Activated T-cell treated with anti-CD3 and anti-CD28 coated beads, Interleukin-2, amount 50 U/mL, for 1 hour (primary cell): ENCODE measurements at places on chromosomes 5 and 9.

GRCh38 chr5:102713682-102714231, 41.3 kb upstream of the PAM start:
- DNase-seq, result no peak

DNA sequence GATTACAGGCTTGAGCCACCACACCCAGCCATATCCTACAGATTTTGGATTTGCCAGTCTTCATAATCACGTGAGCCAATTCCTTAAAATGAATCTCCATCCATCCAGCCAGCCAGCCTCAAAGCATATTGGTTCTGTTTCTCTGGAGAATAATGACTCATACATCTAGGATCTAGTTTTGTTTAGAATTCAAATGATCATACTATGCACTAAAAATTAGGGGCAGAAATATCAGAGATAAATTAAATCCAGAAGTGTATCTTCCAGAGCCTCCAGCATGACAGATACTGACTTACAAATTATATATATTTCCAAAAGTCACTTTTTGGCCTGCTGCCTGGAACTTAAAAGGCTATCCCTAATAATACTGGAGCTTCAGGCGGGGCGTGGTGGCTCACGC, 119.1 kb upstream of the NR5A1 start:
- no peak for DNase-seq

DNA sequence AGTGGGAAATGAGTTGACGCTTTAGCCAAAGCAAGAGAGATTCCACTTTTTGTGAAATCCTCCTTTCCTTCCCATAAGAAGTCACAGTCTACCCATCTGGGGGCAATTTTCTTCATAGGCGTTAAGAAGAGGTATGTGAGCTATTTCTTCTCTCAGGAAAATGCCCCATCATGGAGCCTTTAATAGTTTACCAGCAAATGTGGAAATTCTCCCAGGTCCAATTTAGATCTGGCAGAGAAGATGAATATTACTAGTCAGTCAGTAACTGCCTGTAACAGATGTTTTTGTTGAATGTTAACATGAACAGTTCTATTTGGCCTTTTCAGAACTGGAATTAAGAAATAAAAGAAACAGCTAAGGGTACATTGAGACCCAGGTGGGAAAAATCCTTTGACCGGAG, 156.4 kb upstream of the RFX3 start:
- DNase-seq, result no peak

- no peak for DNase-seq
These were observed 483.3 kb downstream of the CTNND2 start for GRCh38 chr5:11420969-11421368.

DNA sequence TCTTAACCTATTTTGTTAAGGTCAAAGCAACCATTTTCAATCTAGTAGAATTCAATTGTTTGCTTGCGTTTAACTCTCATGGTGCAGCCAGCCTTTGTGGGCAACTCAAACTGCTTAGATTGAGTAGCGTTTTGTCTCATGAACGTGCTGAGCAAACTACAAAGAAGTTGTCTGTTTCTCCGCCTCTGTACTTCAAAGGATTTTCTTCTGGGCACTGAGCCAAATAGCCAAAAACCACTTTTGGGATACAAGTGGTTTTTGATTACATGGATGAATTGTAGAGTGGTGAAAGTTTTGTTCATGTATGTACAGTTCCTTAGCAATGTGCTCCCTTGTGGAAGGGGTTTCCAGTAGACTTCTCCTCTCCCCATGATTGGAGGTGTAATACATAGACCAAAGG, 122.9 kb downstream of the CFAP90 start:
- no peak for DNase-seq

GRCh38 chr5:170057311-170057710, 48.4 kb upstream of the FOXI1 start:
- DNase-seq, result no peak

DNA sequence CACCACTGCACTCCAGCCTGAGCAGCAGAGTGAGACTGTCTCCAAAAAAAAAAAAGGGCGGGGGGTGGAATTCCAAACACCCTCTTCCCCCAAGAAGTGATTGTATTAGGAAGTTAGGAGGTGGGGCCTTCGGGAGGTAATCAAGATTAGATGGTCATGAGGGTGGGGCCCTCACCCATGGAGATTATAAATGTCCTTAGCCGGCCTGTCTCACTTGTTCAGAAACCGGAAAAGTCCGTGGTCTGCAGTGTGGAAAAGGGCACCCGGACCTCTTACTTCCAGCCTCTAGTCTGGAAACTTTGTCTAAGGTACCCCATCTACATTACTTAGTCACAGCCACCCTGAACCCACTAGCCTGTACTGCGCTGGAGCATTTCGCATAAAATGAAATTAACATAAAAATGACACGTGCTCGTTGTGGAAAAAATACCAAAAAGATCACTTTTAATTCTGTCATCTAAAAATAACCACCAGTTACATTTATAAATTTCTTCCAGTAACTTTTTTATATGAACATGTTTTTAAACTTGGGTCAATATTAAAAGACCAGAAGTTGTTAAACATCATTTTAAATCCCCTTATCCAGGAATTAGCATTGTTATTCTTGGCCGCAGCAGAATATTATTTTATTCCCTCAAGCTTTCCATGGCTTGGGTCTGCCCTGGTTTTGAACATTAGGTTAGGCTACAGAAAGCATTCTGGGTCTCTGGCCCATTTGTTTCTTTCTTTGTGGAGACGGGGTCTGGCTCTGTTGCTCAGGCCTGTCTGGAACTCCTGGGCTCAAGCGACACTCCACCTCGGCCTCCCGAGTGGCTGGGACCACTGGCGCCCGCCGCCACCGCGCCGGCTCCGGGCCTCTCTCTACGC, 1.2 kb upstream of the CKS2 start:
- DNase-seq, result peak; percentile 32

DNA sequence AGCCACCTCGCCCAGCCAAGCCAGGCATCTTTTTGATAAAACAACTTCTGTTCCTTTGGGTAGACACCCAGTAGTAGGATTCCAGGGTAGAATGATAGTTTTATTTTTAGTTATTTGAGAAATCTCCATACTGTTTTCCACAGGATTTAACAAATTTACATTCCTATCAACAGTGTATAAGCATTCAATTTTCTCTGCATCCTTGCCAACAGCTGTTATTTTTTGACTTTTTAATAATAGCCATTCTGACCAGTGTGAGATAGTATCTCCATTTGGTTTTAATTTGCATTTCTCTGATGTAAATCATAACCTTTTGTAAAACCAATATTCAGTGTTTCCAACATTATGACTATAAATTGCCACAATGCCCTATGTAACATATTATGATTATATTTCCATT, 28.2 kb upstream of the CCNB1 start:
- no peak for DNase-seq

DNA sequence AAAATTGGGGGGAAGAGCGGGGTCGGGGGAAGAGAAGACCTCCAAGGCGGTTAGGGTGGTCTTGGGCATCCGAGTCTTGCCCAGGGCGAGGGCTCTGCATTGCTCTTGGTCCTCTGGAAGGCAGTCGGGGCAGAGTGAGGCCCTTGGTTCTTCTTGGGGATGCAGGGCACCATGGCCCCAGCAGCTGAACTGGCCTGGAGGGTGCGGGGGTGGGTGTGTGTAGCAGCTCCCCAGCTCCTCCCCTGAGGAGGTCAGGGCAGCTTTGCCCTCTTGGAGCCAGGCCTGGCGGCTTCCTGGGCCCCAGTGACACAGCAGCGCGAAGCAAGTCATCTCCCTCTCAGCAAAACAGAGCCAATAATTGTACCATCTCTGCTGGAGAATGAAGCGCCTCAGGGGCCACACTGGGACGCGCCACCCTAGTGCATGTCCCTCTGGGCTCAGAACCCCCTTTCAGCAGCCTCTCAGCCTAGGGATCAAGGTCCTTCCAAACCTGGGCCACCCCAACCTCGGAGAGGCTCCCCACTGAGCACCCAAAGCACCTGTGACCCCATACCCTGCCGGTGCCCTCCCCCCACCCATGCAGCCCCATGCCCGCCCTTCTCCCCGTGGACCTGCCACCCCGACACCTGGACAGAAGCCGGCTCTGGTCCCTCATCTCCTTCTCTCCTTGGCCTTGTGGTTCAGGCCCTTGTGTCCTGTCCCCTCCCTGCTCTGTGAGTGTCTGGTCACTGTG, 10.4 kb upstream of the RXRA start:
- DNase-seq, result no peak

DNA sequence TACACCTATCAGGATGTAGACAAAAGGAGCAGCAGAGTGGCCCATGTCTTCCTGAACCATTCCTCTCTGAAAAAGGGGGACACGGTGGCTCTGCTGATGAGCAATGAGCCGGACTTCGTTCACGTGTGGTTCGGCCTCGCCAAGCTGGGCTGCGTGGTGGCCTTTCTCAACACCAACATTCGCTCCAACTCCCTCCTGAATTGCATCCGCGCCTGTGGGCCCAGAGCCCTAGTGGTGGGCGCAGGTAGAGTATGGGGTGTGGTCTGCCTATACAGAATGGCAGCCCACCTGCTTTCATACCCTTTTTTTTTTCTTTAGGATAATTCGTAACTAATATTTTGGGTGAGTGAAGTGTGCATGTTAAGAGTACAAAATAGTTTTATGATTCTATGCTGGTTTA, 1.1 kb downstream of the SLC27A6 start:
- no peak for DNase-seq

GRCh38 chr5:52738095-52738506, 49.6 kb upstream of the ITGA1 start:
- DNase-seq, result no peak
